ENCODE measurements at places on chromosomes 16 and 17. TPM values are rescaled to one million over a fixed set of nuclear protein-coding genes. Genes with fewer than 3 reads are reported as not detected.

DNA sequence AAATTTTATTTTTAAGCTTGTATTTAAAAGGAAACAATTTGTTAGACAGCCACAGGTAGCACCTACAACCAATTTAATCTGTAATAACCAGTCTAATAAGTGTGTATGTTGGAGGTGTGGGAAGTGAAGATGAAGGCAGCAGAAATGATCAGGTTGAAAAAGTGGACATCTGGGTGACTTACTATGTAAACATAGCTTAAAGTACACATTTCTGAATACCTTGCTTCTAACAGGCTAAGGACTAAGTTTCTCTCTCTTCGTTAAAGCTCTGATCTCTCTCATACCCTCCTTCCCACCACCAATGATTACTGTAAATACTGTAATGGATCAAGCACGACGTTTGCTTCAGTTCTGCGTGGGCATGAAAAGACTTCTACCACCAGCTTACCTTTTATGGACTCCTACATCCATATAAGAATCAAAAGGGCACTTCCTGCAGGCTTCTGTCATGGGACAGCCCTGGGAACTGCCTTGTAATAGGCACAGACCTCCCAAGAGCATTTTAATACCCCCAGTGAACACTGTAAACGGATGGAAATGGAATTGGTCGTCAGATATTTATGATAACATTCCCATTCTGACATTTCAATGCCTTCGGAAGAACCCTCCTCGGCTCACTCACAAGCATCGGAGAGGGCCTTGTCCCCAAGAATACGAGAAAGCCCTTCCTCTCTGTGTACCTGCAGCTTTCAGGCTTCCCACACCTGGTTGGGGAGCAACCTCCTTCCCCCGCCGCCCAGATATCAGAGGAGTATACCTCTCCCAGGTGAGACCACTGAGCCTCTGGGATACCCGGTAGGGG, 700 bp downstream of the CCDC43 start:
- no peak for ATAC-seq

GRCh38 chr17:19713462-19713861, 2.9 kb downstream of the SLC47A2 start:
- no peak for ATAC-seq

DNA sequence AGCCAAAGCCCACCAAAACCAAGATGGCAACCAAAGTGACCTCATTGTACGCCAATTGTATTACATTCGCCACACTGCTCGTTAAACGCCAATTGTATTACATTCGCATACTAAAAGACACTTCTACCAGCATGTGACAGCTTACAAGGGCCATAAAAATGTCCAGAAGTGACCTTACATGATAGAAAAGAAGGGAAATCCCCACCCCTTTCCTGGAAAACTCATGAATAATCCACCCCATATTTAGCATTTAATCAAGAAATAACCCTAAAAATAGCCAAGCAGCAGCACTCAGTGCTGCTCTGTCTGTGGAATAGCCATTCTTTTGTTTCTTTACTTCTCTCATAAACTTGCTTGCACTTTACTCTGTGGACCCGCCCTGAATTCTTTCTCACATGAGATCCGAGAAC, 25.7 kb downstream of the PSMD7 start:
- no peak for ATAC-seq

DNA sequence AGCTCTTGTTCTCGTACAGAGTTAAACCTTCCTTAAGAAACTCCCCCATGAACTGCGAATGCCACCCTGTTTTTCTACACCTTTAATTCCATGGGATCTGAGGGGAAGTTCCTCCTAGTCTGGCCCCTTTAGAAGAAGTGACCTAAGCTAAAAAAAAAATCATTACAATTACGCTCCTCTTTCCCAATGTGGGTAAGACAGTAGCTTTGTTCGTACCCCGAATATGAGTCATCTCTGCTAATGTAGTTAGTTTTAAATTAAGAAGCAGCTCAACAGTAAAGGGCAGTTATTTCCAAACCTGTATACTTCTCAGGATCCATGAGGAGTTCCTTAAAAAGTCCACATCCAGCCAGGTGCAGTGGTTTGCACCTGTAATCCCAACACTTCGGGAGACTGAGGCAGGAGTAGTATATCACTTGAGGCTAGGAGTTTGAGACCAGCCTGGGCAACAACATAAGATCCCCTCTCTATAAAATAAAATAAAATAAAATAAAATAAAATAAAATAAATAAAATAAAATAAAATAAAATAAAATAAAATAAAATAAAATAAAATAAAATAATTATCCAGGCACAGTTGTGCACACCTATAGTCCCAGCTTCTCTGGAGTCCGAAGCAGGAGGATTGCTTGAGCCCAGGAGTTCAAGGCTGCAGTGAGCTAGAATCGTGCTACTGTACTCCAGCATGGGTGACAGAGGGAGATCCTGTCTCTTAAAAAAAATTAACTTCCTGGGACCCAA, 26.1 kb downstream of the RCVRN start:
- ATAC-seq: no peak

- no peak for ATAC-seq
These were observed 5.7 kb upstream of the LPO start for GRCh38 chr17:58232707-58233156.

DNA sequence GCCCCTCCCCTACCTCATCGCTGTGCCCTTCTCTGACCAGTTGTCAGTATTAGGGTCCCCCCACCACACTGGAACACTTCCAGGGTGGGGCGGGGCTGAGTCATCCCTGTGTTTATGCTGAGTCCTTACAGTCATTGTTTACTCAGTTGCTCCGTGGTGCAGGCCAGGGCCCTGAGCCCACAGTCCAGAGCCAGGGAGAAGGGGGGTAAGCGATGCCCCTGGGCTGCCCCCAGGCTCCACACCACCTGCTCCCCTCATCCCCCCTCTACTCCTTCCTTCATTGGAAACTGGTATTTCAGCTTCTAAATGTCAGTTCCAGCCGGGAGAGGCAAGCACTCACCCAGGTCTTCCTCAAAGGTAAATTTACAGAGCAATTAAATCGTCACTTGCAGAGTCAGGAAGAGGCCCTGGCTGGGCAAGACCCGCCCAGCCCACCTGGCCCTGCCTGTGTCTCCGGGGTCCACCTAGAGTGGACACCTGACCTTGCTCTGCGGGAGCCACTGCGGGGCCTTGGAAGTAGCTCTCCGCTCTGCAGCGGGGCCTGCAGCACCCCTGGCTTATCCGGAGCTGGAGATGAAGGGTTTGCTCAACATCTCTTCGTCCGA, 4.8 kb downstream of the ATP2A3 start:
- no peak for ATAC-seq

GRCh38 chr17:44829523-44830358, at the start of gene GJC1:
TSS of gene GJC1 (minus strand) at chr17:44830287. CDS start at chr17:44805817, 24,470 bp downstream.
- peak; percentile 75 for ATAC-seq

- ATAC-seq: no peak
These were observed 98.1 kb downstream of the GNAO1 start for GRCh38 chr16:56289416-56289815.

DNA sequence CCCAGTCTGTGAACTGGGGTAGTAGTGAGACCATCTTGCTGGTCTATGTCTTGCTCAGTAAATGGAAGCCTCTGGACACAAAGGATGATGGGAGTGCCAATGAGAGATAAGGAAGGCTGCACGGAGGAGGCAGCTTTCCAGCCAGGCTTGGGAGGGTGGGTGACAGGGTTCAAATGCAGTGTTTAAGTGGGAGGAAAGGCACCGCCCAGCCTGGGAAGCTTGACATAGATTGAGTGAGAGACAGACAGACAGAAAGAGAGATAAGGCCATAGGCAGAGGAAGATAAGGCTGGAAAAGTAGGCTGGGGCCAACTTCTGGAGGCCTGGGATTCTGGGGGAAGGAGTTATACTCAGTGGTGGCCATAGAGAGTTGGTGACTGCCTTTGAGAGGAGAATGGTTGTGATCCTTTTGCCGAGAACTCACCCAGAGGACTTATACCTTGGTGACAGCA, 7.2 kb upstream of the COL1A1 start:
- no peak for ATAC-seq

DNA sequence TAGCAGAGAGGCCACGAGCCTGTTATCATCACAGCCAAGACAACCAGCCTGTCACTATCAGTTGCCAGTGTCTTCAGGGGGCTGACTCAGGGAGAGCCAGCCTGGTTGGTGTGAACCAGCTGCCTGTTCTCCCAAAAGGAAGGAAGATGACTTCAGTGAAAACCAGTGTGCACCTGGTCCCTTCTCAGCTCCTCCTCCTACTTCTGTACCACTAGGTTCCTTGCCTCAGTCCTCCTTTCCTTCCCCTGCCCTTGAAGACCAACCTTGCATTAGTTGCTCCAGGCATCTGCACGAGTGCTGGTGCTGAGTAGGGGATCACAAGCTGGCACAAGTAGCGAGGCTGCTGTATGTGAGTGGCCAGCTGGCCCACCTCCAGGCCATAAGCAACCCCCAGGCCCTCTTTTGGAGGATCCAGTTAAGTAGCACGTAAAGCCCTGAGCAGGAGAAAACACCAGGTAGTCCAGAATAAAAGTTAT, 8.5 kb downstream of the TUBG1 start:
- no peak for ATAC-seq

- ATAC-seq: no peak
These were observed 162.6 kb downstream of the CA10 start for GRCh38 chr17:51995797-51996403.

DNA sequence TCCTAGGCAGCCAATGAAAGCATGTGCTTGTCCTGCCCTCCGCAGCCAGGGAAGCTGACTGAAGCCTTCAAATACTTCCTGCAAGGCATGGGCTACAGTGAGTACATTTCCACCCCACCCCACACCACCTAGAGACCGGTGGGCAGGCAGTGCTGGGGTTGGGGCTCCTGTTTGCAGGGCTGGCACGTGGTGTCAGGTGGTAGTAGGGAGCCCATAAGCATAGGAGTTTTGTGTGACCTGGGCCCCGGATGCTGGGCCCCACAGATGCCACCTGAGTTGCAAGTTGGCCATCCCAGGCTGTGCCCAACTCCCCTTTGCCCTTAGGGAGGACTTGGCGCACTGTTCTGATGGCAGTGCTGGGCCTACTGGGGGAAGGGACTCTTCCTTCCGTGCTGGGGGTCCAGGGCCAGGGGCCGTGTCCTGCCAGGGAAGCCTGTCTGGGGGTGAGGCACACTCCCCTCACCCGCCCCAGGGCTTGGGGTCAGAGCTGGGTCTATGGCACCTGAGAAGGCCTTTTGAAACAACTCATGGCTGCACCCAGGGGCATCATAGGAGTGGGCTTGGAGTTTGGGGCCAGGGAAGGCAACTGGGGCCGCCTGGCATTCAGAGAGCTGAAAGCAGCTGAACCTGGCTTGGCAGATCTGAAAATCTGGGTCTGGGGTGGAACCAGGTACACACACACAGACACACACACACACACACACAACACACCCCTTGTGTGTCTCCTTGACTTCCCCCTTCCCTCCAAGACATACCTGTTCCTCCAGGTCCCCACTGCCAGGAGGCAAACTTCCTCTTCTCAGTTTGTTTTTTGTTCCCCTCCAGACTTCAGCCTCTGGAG, 5.8 kb upstream of the SETD6 start:
- ATAC-seq: no peak

DNA sequence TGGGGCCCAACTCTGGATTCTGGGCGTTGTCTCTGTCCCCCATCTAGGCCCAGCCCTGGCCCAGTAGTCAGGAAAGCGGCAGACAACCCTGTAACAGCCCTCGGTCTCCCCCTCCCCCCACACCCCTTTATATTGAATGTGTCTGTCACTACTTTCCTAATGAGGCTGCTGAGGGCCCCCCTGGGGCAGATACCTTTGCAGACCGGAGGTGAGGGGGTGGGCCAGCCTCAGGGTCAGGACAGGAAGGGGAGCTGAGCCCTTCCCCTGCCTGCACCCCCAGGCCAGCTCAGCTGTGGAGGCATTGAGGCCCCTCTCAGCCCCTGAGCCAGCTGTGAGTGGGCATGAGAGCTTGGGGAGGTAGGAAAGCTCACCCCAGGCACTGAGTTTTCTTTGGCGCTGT, 17.1 kb downstream of the RAI1 start:
- ATAC-seq: no peak

DNA sequence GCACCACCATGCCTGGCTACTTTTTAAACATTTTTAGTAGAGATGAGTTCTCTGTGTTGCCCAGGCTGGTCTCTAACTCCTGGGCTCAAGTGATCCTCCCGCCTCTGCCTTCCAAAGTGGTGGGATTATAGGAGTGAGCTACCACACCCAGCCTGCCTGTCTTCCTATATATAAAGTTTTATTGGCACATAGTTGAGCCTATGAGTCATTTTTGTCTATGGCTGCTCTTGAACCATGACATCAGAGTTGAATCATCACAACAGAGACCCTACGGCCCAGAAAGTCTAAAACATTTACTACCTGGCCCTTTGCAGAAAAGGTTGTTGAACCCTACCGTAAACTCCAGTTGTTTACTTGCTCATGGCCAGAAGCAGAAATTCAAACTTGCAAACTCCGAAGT, 7.9 kb downstream of the SEPTIN12 start:
- ATAC-seq: no peak

DNA sequence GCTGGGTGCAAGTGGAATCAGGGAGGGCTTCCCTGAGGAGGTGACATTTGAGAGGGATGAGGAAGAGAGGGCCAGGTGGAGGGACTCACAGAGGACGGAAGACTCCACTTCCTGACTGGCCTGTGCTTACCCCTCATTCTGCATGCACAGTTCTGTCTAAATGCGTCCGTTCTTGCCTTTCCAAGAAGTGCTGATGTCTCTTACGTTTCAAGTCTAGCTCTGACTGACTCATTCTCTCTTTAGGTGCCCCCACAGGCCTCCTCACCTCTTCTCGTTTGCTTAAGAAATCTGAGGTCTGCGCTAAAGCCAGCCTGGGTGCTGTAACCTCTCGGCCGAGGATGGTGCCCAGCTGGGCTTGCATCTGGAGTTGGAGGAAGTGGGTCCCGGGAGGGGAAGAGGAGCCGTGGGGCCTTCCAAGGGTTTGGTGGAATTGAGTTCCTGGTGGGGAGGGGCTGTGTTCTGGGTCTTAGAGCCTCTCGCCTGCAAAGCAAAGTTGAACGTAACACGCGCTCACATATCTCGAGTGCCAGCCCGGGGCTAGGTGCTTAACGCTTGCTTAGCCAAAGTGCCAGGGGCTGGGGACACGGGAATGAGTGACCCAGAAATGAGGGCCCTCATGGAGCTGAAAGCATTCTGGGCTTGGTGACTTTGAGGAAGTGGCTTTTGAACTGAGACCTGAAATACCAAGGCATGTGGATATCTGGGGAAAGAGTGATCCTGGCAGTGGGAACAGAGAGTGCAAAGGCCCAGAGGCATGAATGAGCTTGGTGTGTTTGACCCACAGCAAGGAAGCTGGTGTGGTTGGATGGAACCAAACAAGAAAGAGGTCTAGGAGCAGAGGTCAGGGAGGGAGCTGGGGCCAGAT, 4.8 kb downstream of the IL4R start:
- ATAC-seq: peak; percentile 6

DNA sequence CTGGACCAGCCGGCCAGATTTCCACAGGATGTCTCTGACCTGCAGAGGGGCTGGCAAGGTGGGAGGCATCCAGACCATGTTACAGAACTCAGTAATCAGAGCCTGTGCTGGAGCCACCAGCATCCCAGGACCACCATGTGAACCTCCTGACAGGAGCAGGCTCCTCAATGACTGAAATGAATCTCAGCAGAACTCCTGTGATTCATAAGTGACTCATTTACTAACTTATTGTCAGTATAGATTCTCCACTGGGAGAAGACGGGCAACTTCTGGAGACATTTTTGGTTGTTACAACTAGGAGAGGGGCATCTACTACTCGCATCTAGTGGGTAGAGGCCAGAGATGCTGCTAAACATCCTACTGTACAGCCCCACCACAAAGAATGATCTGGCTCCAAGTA, 3.1 kb upstream of the WWOX start:
- no peak for ATAC-seq

GRCh38 chr17:64732336-64733006, 70.4 kb upstream of the SMURF2 start:
- ATAC-seq: peak; percentile 28

The C17orf113 gene
- 0.27 TPM for total RNA-seq

The GCGR gene
- 0.47 TPM for total RNA-seq

The MYCBPAP gene
- total RNA-seq: 0.27 TPM

The CCL17 gene
- total RNA-seq: not detected

The UBE2G1 gene
- total RNA-seq: 75.2 TPM

The NXN gene
- total RNA-seq: 103 TPM
